Thoracic aorta (tissue), 2 donors: ENCODE measurements at places on chromosomes 6 and 20. TPM values are rescaled to one million over a fixed set of nuclear protein-coding genes. Genes with fewer than 3 reads are reported as not detected.

GRCh38 chr6:33189625-33190448 lies 2.4 kb downstream of the COL11A2 start:
- DNase-seq = no peak

- DNase-seq = no peak
Measured at GRCh38 chr6:71675386-71675785, 211.0 kb upstream of the RIMS1 start.

- DNase-seq = no peak
Measured at GRCh38 chr20:19890445-19891051, 126.6 kb upstream of the NAA20 start.

DNA sequence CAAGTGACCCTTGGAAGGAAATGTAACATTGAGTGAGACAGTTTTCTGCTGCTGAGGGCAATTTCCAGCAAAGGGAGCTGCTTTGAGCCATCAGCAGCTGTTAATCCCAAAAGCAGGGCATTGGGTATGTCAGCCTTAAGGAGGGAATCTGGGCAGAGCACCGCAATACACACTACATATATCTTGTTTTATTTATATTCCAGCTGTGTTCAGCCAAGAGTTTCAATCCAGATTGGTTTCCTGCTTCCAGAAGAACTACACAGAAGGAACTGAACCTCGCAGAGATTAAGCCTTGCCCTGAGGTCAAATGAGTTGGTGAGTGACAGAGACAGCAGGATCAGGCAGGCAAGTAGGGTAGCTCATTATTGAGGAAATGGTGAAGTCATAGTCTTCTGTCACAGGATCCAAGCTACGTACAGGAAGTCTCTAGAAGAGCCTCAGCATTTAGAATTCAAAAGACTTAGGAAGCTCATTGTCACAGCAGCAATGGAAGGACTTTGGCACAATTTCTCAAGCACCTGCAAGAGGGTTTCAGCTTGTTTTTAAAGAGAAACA lies 109.9 kb upstream of the HEY2 start:
- DNase-seq = no peak

DNA sequence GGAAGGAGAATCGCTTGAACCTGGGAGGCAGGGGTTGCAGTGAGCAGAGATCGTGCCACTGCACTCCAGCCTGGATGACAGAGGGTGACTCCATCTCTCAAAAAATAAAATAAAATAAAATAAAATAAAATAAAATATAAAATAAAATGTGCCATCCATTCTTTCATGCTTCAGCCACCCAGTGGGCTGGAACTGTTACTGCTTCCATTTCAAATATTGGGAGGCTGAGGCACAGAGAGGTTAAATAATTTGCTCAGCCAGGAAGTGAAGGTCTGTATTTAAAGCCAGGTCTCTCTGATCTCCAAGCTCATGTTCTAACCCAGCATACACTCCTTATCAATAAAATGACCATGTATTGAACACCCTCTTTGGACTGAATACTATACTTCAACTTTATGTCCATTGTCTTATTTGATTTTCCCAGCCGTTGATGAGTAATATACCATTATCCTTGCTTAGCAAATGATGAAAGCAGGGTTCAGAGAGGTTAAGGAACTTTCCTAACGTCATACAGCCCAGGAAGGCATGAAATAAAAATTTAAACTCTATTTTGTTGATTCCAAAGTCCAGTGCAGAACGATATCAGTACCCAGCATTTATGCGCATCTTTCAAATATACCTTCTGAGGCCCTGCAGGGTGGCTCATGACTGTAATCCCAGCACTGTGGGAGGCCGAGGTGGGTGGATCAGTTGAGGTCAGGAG lies 25.8 kb upstream of the SLC9A8 start:
- no peak for DNase-seq

GRCh38 chr6:35642471-35643161 lies 46.1 kb downstream of the FKBP5 start:
- no peak for DNase-seq

- DNase-seq = no peak
Measured at GRCh38 chr6:145480024-145480423, 255.3 kb downstream of the EPM2A start.

DNA sequence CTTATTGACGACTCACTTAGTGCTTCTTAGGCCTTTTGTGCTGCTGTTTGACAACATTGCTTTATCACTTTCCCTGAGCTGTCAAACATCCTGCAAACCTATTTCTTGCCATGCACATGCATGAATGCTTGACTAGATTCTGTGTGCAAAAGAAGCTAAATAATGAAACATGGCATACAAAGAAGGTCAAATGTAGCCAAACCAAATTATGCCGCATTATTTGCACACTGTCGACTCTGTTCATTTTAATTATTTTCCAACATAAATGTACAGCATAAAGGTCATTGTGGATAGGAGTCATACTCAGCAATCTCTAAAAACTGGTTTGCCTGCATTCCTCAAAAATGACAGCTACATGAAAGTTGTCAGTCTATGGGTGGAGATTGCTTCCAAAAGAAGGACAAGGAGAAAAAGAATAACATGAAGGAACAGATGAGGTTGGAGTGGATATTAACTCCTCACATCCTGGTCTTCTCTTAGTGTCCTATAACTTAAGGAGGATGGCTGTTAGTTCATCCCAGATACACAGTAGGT lies 123.1 kb upstream of the STXBP5 start:
- no peak for DNase-seq

DNA sequence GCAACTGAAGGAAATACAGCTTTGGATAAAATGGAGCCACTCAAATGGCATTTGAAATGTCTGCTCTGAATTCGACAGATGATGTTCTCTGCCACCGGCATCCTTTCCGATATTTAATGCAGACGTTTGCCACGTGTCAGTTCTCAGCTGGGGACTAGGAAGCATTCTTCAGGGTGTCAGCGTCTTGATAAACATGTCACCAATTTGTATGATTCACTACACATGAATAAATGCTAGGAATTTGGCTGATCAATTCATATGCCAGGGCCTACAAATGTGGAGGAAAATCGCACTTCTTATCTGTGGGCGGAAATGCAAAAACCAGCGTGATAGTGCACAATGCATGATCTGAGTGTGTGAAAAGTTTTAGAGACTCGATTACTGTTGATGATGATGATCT lies 169.5 kb downstream of the SLC24A3 start:
- no peak for DNase-seq

GRCh38 chr6:114169763-114170162 lies 173.1 kb downstream of the HS3ST5 start:
- DNase-seq = no peak

DNA sequence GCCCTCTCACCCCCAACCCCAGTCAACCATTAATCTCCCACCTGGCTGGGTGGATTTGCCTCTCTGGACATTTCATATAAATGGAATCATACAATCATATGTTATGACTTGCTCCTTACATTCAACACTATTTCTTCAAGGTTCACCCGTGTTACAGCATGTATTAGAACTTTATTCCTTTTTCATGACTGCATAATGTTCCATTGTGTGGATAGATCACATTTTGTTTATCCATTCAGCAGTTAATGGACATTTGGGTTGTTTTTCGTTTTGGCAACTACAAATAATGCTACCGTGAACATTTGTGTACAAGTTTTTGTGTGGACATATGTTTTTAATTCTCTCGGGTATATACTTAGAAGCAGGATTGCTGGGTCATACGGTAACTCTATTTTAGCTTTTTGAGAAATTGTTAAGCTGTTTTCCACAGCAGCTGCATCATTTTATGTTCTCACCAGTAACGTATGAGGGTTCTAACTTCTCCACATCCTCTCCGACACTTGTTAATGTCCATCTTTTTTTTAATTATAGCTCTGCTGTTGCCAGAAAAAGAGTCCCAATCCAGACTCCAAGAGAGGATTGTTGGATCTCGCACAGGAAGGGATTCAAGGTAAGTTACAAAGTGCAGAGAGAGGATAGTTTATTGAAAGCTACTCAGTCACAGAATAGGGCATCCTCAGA lies 15.9 kb upstream of the BNIP5 start:
- DNase-seq = no peak

- DNase-seq = no peak
Measured at GRCh38 chr6:161101517-161101916, 109.9 kb downstream of the MAP3K4 start.

DNA sequence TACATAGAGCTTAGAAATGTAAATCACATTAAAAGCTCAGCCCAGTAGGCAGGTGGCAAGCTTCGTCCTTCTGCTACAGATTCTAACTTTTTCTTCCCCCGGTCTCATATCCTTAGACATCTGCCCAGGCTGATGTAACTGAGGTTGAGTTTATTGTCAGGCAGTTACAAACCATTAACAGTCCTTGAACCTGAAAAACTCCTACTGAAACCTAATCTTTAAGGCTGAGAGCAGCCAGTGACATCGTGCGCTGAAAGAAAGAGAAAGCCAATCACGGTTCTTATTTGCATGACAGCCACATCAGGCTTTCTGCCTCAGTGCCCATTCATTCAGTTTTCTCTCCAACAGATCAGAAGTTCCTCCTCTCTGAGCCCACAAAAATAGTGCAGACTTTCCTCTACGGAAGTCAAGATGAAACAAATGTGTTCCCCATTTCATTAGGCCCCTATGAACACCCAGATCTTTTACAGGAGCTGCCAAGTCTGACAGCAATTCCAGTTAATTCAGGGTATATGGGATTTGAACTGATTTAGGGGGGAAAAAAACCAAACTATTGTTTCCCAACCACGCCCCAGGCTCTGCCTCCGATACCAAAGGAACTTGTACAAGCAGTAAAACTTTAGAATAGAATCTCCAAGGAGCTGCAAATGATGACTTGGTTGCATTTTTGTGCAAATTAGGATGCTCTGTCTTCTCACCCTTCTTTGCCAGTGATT lies at the start of gene NHSL1:
Gene NHSL1, minus strand, starts transcription at position 192 of the 716 bp plus-strand sequence. CDS start 204 bp downstream, outside the sequence.
- DNase-seq = no peak

- no peak for DNase-seq
Measured at GRCh38 chr6:97026298-97026697, 101.8 kb downstream of the KLHL32 start.

DNA sequence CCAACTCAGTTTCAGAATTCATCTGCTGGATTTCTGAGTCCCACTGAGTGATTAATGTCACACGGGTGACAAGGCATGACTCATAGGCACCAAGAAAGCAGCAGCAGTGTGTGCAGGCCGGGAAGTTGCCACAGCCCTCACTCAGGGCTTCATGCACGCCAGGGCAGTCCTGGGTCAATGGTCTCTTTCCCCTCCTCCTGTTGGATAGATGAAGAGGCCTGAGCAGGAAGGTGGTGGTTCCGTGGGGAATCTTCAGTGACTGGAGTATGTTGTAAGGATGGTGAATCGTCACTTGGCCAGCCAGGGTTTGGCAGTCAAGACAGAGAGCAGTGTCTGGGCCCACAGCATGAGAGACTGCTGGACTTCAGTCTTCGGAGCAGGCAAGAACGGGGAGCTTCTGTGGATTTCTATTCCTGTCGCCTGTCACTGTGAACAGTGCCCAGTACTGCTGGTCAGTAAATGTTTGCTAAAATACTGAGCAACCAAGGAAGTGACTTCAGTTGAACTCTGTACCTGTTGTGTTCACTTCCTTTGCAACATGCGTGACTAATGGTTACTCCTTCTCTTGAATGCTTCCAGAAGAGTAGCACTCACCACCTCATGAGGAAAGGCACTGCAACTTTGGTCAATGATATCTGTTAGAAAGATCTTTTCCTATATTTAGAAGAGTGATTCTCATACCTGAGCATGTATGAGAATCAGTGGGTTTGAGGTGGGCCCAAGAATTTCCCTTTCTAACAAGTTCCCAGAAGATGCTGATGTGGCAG lies 62.0 kb upstream of the CD93 start:
- DNase-seq = peak; percentile 76

DNA sequence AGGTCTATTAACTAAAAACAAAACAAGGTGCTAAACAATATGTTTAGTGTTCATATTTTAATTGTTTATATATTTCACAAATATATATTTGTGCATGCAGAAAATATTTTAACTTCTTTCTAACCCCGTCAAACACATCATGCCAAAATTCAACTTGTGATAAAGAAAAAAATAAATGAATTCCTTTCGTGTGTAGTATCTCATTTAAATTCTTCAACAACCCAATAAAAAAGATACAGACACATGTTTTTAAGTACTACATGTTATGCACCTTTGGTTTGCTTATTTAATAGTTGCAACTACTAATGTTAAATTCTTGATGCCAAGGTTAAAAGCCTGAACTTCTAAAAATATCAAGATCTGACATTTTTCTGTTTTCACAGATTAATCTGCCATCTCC lies 252.4 kb downstream of the ESR1 start:
- no peak for DNase-seq

GRCh38 chr6:157832250-157832967 lies 9.4 kb downstream of the SNX9 start:
- DNase-seq = no peak

DNA sequence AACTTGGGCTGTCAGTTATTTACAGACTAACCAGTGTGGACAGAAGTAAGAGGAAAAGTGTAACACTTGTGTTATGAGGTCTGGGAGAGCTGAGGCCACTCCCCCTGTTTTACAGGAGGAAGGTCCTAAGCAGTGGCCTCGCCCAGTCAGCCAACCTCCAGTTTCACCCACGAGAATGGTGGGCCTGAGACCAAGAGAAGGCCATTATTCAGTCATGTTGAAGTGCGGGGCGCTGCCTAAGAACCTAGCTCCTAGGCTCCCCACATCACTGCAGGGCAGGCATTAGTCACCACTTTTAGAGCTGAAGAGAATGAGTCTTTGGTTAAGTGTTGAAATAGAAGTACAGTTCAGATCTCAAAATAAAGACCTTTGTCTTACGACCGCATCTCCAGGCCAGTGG lies 27.9 kb downstream of the CDYL start:
- no peak for DNase-seq

DNA sequence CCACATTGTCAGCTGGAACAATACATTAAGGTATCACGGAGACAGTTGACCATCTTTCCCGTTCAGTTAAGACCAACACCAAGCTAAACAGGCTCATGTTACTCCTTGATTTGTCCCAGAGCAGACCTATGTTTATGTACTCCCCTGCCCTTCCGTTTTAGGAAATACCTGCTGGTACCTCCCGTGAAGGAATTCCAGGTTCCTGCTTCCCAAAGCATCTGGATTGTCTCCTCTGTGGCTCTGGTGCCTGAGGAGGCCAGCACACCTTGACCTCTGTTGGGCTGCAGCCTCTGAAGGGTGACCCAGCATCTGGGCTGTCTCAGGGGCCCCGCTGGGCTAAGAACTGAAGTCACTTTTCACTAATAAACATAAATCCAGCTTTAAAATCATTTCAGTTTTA lies 647.8 kb upstream of the MARCKS start:
- DNase-seq = no peak

Gene BTNL2
- total RNA-seq = not detected

Gene NOTCH4
- 23.6 TPM for total RNA-seq

Gene PNPLA1
- not detected for total RNA-seq

Gene TAGAP
- total RNA-seq = 3.2 TPM

Gene TMEM239
- not detected for total RNA-seq

Gene MDFI
- total RNA-seq = 5.1 TPM

Gene SLC52A3
- total RNA-seq = 1.5 TPM

Gene ETV7
- 2.6 TPM for total RNA-seq

Gene SCUBE3
- 101 TPM for total RNA-seq

Gene SIM1
- total RNA-seq = not detected

Gene ENPP4
- total RNA-seq = 21.8 TPM

Gene ZNF391
- total RNA-seq = 2.3 TPM
